ENCODE measurements at places on chromosomes 2 and 18.

DNA sequence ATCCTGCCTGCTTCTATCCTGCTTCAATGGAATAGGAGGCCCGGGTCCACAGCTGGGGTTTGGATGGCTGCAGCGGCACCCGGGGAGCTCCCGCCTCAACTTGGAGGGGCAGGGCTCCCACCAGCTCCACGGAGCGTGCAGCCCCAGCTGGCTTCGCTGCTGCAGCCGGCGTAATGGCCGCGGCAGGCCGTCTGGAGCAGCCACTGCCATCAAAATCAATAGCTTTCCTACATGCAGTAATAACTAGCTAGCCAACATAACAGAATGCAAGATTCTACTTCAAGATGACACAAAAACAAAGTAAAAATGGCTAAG, 154.2 kb upstream of the RMP24 start:
- DNase-seq, result no peak

- DNase-seq, result no peak
Measured at GRCh38 chr2:160652236-160652635, 158.6 kb upstream of the RBMS1 start.

- no peak for DNase-seq
Measured at GRCh38 chr2:39603436-39603835, 62.3 kb upstream of the TMEM178A start.

- no peak for DNase-seq
Measured at GRCh38 chr2:13996527-13996926, 636.0 kb upstream of the LRATD1 start.

- DNase-seq, result no peak
Measured at GRCh38 chr2:5851410-5851809, 159.2 kb downstream of the SOX11 start.

DNA sequence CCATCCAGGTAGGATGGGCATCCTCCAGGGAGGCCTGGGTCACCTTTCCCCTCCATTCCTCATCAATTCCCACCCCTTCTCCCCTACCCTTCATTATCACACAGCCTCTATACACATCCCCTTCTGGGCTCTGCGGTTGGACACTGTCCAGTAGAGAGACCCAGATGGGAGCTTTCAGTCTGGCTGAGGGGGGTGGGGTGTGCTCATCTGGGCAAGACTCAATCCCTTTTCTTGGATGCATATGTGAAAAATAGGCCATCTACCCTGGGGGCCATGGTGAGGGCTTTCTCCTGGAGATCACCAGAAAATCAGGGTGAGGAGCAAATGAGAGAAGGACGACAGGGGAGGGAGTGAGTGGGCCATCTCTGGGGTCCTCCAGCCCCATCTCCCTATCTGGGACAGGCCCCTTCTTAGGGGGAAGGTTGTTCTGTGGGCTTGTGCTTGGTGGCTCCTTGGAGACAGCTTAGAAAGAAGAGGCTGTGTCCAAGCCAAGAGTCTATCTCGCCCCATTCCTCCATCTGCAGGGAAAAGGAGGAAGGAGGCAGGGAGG, 160.1 kb downstream of the DYSF start:
- no peak for DNase-seq

- DNase-seq, result no peak
Measured at GRCh38 chr2:235162837-235163197, 211.0 kb downstream of the SH3BP4 start.

GRCh38 chr2:21257621-21258020, 133.9 kb downstream of the TDRD15 start:
- DNase-seq, result no peak

GRCh38 chr18:24674605-24675004, 214.2 kb downstream of the HRH4 start:
- no peak for DNase-seq

- no peak for DNase-seq
Measured at GRCh38 chr2:55620123-55620779, 2.8 kb upstream of the PPP4R3B start.

DNA sequence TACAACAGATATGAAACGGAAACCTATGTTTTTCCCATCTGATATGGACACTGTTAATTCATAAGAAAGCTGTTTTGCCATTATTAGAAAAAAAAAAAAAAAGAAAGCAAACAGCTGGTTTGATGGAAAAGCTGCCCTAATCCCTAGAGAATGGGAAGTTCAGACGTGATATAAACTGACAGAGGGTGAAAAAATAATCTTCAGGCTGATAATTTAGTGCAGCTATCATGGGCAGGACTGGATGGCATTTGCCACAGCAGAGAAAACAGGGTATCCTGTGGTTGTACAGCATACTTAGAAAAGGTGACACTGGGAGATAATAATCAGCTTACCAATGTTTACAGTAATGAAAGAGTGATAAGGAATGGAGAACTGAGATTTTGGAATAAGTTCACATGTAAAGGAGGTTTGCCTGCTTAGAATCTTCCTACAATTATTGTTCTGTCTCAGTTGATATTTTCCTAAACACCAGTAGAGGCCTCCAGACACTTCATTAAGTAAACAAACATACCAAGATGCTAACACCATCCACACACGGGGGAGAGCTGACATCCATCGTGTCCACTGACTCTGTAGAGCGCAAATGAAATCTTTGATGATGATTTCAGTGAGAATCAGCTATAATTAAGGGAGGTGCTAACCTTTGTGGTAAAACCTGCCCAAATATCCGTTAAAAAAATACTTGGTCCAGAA, 211.6 kb upstream of the MMADHC start:
- no peak for DNase-seq

DNA sequence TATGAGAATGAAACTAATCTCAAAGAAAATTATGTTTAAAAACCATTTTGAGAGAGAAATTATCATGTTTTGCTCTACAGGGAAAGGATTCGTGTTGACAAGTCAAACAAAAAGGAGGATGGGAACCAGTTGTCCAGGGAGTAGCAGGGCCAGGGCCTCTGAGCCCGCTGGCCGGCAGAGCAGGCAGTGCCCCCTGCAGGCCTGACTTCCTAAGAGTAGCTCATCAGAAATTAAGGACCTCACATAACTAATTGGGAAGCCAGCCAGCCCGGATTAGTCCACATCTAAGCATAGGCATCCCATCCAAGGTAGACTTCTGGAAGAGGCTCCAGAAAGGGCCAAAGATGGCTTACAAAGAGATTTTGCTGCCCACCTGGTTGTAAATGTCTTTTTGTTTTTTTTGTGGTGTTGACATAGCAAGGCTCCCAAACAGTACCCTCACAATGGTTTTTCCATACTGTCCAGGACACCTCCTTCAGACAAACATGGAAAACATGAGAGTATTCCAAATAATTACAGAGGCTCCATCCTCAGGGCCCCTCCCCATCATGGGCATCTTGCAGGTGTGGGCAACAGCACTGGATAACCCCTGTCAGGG, 241.2 kb upstream of the TANK start:
- no peak for DNase-seq

DNA sequence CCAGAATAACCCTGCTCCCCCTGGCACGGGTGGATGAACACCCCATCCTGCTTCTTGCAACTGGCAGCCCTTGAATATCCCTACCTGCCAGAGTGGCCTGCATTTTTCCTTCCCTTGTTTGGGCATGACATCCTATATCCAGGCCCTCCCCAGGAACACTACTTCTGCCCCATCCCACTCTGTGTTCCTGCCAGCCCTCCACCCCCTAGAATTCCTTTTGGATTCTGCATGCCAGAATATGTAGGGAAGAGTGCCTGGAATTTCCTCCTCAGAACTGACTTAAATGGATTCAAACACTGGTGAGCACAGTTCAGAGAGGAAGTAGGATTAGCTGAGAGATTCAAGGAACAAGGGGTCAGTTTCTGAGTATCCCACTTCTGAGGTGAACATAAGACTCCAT, 123.5 kb upstream of the PELI1 start:
- DNase-seq, result no peak

DNA sequence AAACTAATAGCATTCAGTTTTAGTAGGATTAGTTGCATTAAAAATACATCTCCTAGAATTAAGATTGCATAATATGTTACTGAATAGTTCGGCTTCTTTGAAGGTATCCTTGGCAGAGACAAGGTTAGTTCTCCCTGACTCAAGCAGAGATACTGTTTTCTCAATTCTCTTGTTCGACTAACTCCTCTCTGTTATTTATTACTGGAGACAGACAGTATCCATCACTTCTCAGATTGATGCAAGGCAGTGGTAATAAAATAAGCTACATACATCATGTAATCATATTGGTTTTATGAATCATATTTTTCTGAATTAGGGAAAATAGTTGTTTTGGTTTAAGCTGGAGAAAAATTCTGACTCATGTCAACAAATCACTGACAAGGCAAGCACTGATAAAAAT, 134.8 kb downstream of the SLC8A1 start:
- no peak for DNase-seq

GRCh38 chr2:173555833-173556232, 201.2 kb downstream of the CDCA7 start:
- no peak for DNase-seq

DNA sequence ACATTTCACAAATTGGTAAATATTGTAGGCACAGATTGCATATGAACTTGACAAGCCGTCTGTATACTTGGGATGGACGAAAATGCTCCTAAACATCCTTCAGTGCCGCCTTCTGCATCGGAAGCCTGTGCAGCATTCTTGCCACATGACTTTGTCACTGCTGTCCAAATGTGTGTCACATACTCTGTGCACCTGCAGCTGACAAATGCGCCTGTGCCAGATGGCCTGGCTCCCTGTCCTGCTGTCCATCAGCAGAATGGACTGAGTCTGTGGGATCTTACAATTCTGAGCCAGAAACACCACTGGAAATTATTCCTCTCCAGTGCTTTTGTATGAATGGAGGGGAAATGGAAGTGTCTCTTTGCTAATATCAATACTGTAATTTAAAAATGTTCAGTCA, 89.9 kb downstream of the DCDC2C start:
- DNase-seq, result no peak

- no peak for DNase-seq
Measured at GRCh38 chr2:105598829-105599698, 145.6 kb upstream of the NCK2 start.

- no peak for DNase-seq
Measured at GRCh38 chr2:46534589-46534988, 55.2 kb downstream of the TMEM247 start.

GRCh38 chr2:38601463-38602135, 1.1 kb downstream of the HNRNPLL start:
- DNase-seq, result no peak

DNA sequence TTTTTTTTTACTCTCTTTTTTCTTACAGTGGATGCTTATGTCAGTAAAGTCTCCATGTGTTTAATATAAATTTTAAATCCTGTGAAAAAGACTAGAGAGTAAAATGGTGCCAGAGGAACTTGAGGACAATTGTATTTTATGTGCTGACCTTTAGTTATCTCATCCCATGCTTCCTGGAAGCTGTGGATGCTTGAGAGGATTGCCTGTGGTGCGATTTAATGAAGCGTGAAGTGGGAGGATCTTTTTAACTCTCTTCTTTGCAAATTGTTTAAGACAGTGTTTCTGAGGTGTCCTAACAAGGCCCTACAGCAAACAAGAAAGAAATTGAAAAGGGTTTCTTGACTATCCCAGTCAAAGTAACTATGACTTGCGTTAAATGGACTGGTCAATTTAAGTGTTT, 84.2 kb downstream of the DTNA start:
- DNase-seq, result no peak

GRCh38 chr2:216205486-216205885, 96.3 kb downstream of the XRCC5 start:
- DNase-seq, result no peak

DNA sequence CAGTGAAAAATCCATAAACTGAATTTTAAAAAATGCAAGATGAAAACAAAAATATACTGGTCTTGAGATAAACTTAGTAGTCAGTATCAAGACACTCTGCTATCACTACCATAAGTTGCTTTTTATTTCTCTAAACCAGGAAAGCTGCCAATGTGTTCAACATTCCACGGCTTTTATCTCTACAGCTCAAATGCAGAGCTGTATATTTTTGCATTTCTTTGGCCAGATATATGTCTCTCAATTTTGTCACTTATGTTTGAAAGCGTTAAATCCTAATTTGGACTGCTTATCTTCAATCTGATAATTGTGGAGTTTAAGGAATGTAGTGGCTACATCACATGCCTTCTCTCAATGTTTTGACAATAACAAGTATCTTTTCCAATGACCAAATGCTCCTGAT, 609.5 kb downstream of the EPHA4 start:
- DNase-seq, result no peak

DNA sequence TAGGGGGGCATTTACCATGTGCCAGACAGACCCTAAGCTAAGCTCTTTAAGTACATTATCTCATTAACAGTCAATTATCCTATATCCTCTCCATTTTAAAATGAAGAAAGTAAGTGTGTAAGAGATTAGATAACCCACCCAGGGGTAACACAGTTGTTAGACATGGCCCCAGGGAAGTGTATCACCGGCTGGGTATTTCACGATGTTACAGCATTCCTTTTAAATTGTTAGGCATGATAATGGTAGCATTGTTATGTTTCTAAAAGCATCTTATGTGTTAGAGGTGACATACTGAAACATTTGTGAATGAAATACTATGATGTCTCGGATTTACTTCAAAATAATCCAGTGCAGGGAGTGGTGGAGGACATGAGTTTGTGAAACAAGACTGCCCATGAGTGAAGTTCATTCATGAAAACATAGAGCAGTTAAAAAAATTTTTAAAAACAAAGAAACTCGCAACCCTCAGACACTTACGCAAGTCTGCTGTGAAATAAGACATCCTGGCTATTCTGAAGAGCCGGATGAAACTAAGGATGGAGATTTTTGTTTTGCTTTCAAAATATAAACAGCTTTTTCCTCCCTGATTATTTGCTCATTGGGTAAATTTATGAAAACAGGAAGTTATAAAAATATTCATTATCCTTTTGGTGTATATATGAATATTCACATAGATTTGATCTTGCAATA, 54.9 kb downstream of the IL1RL2 start:
- DNase-seq, result no peak

DNA sequence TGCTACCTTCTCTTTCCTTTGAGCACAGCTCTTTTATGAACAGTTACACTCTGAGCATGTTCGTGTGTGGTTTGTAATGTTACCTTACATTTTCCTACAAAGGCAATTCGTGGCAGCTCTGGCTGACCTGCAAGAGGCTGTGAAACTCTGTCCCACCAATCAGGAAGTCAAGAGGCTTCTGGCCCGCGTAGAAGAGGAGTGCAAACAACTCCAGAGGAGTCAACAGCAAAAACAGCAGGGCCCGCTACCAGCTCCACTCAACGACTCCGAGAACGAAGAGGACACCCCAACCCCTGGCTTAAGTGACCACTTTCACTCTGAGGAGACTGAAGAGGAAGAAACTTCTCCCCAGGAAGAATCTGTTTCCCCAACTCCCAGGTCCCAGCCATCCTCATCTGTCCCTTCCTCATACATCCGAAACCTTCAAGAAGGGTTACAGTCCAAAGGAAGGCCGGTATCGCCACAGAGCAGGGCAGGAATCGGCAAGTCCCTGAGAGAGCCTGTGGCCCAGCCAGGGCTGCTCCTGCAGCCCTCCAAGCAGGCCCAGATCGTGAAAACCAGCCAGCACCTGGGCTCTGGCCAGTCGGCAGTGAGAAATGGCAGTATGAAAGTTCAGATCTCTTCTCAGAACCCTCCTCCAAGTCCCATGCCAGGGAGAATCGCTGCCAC, 56.9 kb downstream of the WDSUB1 start:
- no peak for DNase-seq

- no peak for DNase-seq
Measured at GRCh38 chr2:86185517-86186212, 9.6 kb downstream of the IMMT start.
